ENCODE measurements at places on chromosomes 3 and 15. TPM values are rescaled to one million over a fixed set of nuclear protein-coding genes. Genes with fewer than 3 reads are reported as not detected.

DNA sequence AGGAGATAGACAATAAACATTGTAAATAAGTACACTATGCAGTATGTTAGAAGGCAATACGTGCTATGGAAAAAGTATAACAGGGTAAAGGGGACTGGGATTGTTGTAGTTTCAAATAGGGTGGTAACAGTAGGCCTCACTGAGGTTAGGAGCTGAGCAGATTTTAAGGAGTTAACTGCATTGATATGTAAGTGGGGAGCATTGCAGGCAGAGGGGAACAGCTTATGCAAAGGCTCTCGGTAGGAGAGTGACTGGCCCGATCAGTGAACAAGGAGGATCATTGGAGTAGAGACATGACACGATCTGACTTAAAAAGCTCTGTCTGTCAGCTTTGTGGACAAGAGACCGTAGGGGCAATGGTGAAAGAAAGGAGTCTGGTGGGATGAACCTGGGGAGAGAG lies 46.8 kb downstream of the PCCB start:
- ATAC-seq = no peak

- no peak for ATAC-seq
Measured at GRCh38 chr15:25931851-25932250, 68.7 kb upstream of the ATP10A start.

- no peak for ATAC-seq
Measured at GRCh38 chr3:189586941-189587663, 44.1 kb upstream of the TP63 start.

DNA sequence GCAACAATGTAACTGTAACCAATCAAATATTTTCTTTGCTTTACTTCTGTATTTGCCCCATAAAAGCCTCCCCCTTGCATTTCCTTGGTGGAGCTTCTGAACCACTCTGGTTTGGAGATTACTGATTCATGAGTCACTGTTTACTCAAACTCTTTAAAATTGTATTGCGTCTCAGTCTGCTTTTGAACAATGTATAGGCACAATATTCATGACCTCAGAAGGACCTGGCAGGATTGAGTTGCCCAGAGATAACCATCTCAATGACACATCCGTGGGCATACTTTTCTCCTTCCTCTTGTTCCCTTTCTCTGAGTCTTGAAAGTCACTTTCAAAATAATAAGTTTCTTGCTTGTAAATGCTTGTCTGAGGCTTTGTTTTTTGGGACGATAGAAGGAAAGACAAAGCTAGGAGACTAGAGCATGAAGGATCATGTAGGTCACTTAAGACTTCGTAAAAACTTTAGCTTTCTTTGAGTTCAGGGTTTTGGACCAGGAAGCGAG lies 57.1 kb upstream of the POU1F1 start:
- ATAC-seq = no peak

GRCh38 chr15:58649175-58649574 lies 100.3 kb downstream of the ADAM10 start:
- no peak for ATAC-seq

The CCDC54 gene
- not detected for total RNA-seq

The GABRR3 gene
- total RNA-seq = not detected

The ZIC1 gene
- total RNA-seq = 0.27 TPM

Measured in gastroesophageal sphincter (tissue), 4 donors.